ENCODE measurements at places on chromosomes 12 and 14.

DNA sequence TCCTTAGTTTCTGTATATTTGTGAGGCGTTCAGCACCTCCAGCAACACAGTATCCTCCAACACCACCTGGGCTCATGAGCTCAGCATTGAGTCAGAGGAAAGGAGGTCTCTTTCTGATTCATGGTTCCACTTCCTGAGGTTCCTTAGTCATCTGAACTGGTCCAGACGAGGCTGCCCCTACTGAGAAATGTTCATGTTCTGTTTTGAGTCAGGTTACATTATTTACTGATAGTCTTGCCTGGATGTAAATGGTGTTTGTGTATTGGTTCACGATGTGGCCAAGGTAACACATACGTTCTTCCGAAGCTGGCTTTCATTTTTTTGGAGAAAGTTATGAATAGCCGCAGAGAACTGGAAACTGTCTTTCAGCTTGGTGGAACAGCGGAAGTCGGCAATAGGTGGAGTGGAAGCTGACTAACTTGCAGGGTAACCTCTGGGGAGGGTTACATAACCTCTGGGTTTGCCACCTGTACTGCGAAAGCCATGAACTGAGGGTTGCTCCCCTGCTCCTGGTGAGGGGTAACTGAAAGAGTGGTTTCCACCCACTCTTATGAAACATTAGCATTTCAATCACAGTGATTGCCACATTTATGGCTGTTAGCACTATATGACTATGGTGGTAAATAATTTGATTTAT lies 42.2 kb upstream of the MANSC4 start:
- no peak for DNase-seq
- H3K4me1 ChIP-seq, result no peaks in the 10 kb centered on the region
- no peaks in the 10 kb centered on the region for H3K36me3 ChIP-seq
- no peak overlapping the region for H3K27ac ChIP-seq
- H3K4me3 ChIP-seq, result no peak overlapping the region
- H3K27me3 ChIP-seq, result peaks cover 5% of the 10 kb centered on the region

DNA sequence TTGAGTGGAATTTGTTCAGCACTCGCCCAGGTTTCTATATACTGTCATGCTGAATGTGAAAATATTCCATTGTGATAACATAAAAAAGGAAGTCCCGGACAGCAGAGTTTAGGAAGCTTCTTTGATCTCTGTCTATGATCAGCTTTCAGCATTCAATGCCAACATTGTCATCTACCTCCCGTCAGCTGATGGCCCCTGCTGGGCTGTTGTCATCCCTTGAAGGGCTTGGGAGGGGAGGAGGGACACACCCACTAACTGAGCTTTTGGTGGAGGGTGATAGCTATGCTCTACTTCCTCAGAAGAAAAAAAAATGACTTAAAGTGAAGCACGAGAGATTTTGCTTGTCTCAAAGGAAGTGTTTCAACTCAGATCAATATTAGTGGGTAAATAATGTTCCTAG lies 4.7 kb upstream of the KRT77 start:
- no peak for DNase-seq
- H3K4me3 ChIP-seq, result no peak overlapping the region
- peaks cover 4% of the 10 kb centered on the region for H3K27me3 ChIP-seq

DNA sequence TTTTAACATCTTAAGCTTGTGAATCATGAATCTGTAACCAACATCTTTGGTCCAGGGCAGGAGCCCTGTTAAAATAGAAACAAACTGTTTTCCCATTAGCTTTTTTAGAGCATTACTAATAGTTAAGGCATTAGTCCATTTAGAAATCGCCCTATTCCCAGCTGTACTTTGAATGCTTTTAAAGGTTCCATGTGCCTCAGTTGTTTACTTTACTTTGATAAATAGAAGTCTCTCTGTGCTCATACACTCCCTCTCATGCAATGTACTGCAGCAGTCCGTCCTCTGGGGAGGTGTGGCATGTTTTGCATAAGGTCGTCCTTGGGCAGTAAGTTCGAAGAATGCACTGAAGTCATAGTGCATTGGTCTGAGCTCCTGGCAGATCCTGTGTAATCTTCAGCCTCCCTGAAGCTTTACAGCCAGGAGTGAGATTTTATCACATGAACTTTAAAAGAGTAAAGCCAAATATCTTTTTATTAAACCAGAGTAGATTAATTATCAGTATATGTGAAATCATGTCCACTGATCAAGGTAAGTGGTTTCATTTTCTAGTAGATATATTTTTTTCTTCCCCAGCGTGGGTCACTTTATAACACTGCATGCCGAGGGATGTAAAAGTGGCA lies 134.7 kb downstream of the FGD4 start:
- DNase-seq, result no peak
- no peaks in the 10 kb centered on the region for H3K36me3 ChIP-seq
- H3K4me3 ChIP-seq, result no peak overlapping the region
- H3K4me1 ChIP-seq, result peaks cover 21% of the 10 kb centered on the region

- no peak overlapping the region for H3K27ac ChIP-seq
- no peak for DNase-seq
- H3K27me3 ChIP-seq, result no peaks in the 10 kb centered on the region
Measured at GRCh38 chr12:40474630-40475029, 217.6 kb upstream of the CNTN1 start.

- no peak overlapping the region for H3K4me3 ChIP-seq
- peaks cover 15% of the 10 kb centered on the region for H3K36me3 ChIP-seq
- peak overlapping the region; percentile 67 for H3K27ac ChIP-seq
- no peak for DNase-seq
- H3K27me3 ChIP-seq, result peaks cover 1% of the 10 kb centered on the region
Measured at GRCh38 chr12:123242116-123242904, 9.1 kb downstream of the MTRFR start.

- DNase-seq, result no peak
- peak overlapping the region; percentile 75 for H3K27ac ChIP-seq
- peaks cover 19% of the 10 kb centered on the region for H3K27me3 ChIP-seq
- H3K36me3 ChIP-seq, result peaks cover 5% of the 10 kb centered on the region
Measured at GRCh38 chr12:108559007-108559655, 1.8 kb downstream of the SART3 start.

DNA sequence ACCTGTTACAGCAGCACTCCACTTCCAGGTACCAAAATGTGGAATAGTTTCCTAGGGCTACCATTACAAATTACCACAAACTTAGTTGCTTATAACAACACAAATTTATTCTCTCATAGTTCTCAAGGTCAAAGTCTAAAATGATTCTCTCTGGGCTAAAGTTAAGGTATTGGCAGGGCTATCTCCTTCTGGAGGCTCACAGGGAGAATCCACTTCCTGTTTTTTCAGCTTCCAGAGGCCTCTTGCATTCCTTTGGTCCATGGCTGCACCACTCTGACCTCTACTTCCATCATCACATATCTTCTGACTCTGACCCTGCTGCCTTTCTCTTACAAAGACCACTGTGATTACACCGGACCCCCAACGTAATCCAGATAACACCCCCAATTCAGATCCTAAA lies 2.9 kb upstream of the GARIN6 start:
- no peak overlapping the region for H3K4me3 ChIP-seq
- DNase-seq, result no peak
- H3K36me3 ChIP-seq, result no peaks in the 10 kb centered on the region

DNA sequence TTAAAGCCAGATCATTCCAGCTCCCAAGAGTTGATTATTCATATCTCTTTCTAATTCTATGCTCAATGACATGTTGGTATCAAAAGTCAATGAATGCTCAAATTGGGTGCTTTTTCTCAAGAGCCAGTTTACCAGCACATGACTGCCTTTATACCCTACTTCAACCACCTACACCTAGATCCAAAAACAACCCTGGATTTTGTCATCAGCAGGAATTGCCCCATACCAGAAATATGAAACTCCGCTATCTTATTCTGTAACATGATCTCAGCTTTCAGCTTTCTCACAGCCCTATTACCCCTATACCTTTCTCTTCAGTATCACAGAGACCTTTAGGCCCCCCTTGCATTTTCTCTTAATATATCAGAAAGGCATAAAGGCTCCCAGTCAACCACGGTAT lies 32.3 kb upstream of the ESR2 start:
- H3K4me3 ChIP-seq, result no peak overlapping the region
- H3K4me1 ChIP-seq, result no peaks in the 10 kb centered on the region
- no peak for DNase-seq

DNA sequence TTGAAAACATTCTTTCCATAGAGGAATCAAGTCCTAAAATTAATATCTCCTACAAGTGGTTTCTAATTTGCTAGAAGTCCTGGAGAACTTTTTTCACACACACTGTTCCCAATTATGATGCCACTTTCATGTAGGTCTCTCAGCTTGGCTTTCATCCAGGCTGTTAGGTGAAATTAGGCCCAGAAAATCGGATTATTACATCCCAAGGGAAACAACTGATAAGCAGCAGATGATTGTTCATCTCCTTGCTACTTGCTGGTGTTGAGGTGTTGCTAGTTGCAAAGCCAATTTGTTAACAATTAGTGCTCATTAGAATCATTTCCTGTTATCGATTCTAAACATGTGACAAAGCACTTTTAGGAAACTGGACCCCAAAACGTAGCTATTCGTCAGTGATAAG lies 248.0 kb downstream of the PDZRN4 start:
- H3K4me1 ChIP-seq, result no peaks in the 10 kb centered on the region
- no peaks in the 10 kb centered on the region for H3K36me3 ChIP-seq
- H3K27me3 ChIP-seq, result no peaks in the 10 kb centered on the region
- no peak for DNase-seq

DNA sequence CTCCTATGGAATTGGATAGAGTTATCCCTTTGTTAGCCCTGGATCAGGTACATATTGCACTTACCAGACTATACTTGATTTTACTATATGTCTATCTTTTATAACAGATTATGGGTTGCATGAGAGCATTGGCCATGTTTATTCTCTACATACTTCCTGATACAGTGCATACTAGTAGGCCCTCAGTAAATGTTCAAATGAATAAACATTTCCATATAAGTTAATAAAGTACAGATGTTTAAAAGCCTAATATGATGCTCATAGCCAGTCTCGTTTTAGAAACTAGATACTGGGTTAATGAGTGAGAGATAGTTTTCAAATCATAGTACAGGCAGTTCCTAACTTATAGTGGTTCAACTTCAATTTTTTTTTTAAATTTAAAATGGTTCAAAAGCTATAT lies 39.5 kb upstream of the TOMM20L start:
- no peaks in the 10 kb centered on the region for H3K4me1 ChIP-seq
- H3K27ac ChIP-seq, result no peak overlapping the region
- no peak for DNase-seq
- H3K36me3 ChIP-seq, result peaks cover 15% of the 10 kb centered on the region
- H3K27me3 ChIP-seq, result no peaks in the 10 kb centered on the region

GRCh38 chr12:57872362-57872761 lies 25.8 kb upstream of the CTDSP2 start:
- DNase-seq, result no peak
- H3K27me3 ChIP-seq, result peaks cover 10% of the 10 kb centered on the region
- no peak overlapping the region for H3K4me3 ChIP-seq

- H3K4me3 ChIP-seq, result peak overlapping the region; percentile 69
- peaks cover 40% of the 10 kb centered on the region for H3K4me1 ChIP-seq
- DNase-seq, result peak; percentile 69
- H3K27me3 ChIP-seq, result peaks cover 2% of the 10 kb centered on the region
- H3K36me3 ChIP-seq, result peaks cover 5% of the 10 kb centered on the region
Measured at GRCh38 chr14:77076113-77076631, 21.9 kb upstream of the CIPC start.

DNA sequence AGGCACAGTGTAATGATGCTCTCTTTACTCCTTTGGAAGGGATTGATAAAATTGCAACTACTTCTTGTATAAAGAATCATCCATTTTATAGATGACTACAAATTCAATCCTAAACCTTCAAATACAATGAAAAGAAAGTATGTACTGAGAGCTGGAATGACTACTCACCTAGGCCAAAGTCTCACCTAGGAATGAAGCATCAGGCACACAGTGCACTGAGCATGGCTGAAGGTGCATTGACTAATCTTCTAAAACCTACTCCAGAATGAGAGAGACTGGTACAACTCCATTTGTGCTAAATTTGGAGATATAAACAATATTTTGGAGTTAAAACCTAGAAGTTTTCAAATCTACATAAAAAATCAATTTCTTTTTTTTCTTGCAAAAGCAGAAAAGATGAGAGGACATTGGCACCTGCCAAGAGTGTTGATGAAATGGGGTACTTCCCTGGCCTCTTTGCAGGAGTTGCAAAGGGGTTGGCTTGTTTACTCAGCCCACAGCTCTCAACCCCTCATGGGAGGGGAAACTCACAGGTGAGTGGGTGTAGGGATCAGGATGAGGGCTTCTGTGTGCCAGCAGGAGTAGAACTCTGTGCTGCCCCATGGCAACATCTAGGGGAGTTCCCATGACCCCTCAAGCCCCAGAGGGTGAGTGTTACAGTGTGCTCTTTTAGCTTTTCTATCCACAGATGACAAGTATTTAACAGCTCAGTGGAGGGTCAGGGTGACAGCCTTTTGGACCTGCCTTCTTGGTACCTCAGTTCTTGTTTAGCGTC lies 31.3 kb downstream of the CLECL1 start:
- H3K27ac ChIP-seq, result no peak overlapping the region
- peaks cover 39% of the 10 kb centered on the region for H3K4me1 ChIP-seq
- H3K4me3 ChIP-seq, result no peak overlapping the region

DNA sequence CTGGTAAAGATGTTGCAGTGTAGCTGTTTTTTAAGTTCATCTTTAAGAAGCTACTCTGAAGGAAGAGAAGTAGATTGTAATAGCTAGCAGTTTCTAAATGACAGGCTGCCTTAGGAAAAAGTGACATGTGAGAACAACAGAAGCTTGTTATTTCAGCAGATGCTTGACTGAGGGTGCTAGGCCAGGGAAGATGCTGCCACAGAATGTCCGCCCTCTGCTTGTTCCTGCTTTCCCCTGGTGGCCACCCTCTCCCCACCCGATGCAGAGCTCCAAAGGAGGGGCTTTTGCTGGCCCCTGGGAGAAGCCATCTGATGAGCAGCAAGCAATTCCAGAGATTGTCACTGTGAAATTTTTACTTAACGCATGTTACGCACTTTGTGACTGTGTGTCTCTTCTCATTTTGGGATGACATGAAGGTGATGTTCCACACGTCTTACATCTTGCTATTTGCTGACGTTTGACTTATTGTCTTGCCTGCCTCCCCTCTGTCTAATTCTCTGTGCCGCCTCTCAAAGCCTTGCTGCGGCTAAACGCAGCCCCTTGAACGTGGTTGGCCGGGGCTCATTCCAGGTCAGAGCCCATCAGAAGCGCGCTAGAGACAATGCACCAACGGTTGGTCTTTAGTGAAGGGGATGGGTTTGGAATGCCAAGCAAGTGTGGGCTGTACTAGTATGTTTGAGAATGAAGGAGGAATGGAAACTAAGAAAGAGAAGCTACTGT lies 44.8 kb downstream of the WDR20 start:
- no peak for DNase-seq
- no peaks in the 10 kb centered on the region for H3K27me3 ChIP-seq
- no peak overlapping the region for H3K4me3 ChIP-seq
- peaks cover 3% of the 10 kb centered on the region for H3K4me1 ChIP-seq
- no peaks in the 10 kb centered on the region for H3K36me3 ChIP-seq
